ENCODE measurements at places on chromosomes 13 and 19.
A peak's percentile ranks its signal among the peaks of the same experiment; 100 is the strongest.

- DNase-seq = no peak
Observed at GRCh38 chr13:100063333-100063732, 25.6 kb upstream of the PCCA start.

- DNase-seq = peak; percentile 68
Observed at GRCh38 chr13:34416971-34417380, 525.1 kb upstream of the NBEA start.

DNA sequence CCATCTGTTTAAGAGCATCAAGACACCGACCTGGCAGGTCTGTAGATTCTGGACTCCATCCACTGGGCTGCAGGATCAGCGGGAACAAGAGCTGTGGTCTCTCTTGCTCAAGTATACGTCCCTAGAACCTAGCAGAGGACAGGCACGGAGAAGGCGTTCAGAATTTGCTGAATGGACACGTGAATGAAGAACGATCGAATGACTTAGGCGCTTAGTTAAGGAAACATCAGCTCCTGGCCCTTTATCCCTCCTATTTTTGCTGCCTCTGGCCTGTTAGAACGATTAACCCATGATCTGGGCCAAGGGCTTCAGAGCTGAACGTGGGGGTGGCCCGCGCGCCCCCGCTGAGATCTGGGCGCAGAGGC is 953 bp downstream of the DZIP1 start:
- no peak for DNase-seq

- DNase-seq = no peak
Observed at GRCh38 chr19:38081547-38082255, 142.3 kb downstream of the DPF1 start.

GRCh38 chr19:41064974-41065569 is 23.2 kb upstream of the CYP2A13 start:
- DNase-seq = no peak

DNA sequence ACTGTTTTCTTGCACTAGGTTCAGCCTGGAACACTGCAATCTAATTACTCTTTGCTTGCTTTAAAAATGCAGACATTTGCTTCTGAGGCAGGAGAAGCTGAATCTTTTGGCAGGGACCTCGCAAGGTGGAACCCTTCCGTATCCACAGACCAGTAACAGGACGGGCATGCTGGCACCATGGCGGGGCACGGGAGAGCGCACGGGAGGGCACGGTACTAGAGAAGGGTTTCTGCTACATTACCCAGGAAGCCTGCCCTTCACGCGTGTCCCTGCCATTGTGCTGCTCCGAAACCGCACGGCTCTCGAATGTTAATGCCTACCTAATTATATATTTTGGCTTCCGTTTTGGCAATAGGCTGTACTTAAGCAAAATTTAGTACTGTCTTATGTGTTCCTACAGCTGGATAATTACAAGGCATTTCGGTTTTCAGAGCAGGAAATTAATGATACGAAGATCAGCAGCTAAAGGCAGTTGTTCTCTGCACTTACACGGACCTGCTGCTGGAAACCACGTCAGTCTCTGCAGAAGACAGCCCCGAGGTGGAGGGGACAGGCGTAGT is 430.4 kb downstream of the IRS2 start:
- DNase-seq = no peak

- no peak for DNase-seq
Observed at GRCh38 chr13:44609137-44609536, 33.0 kb upstream of the TSC22D1 start.

- DNase-seq = no peak
Observed at GRCh38 chr13:24650161-24650560, 30.0 kb upstream of the ATP12A start.

GRCh38 chr13:99484473-99484872 is 16.8 kb upstream of the TM9SF2 start:
- DNase-seq = no peak

DNA sequence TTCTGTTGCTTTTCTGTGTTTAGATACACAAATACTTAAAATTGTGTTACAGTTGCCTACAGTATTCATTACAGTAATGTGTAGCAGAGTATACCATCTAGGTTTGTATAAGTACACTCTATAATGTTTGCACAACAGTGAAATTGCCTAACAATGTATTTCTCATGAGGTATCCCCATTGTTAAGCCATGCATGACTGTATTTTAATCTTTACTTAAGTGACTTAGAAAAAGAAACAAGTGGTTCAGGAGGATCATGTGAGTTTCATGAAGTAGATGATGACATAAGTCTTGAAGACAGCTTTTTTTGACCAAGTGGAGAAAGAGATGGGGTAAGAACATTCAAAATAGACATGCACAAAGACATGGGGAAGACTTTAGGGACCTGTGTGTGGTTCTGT is 8.4 kb upstream of the KCTD4 start:
- no peak for DNase-seq

GRCh38 chr19:40371802-40372122 is 18.2 kb downstream of the HIPK4 start:
- DNase-seq = no peak

GRCh38 chr13:33838647-33839046 is 20.7 kb downstream of the RFC3 start:
- no peak for DNase-seq

DNA sequence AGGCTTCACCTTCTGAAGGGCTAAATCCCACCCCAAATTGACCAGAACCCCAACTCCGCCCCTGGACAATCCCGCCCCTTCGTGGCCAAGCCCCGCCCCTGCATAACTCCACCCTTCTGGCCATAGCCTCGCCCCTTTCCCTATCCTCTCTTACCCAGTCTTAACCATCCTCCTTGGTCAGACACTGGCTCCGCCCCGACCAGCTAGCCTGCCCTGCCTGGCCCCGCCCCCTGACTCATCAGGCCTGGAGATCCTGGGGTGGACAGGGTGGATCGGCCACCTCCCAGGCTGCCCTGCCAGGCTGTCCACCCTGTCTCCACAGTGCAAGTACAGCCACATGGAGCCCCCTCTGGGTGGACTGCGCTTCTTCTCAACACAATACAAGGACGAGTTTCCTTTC is 8.0 kb upstream of the ZNF358 start:
- DNase-seq = no peak

DNA sequence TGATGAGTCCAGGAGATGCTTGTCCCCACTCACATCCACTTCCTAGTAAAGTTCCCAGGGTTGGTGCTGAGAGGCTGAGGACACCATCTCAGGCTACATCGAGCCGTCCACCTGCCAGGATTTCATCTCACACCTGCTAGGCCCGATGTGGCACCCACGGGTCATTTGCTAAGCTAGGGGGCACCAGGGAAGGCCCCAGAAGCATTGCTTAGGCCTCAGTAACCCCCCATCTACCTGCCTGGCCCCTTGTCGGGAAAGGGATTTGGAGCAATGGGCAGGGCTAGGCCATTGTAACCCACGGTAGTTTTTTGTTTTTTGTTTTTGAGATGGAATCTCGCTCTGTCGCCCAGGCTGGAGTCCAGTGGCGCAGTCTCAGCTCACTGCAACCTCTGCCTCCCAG is 51.8 kb downstream of the F2RL3 start:
- DNase-seq = no peak

DNA sequence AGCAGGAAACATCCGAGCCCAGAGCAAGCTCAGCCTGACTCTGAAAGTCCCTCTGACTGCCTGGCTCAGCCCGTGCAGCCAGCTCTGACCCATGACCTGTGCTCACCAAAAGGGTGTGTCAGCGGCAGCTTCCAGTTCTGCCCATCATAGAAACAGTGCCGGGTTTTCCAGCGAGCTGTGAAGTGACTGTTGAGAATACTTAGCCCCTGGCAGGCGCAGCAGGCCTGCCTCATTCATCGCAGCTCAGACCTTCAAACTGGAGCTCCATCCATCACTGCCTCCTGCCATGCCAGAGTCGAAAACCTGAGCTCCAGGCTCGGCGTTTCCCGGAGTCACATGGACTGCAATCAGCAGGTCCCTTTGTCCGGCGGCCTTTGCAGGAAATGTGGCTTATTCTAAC is 16.3 kb upstream of the GSX1 start:
- no peak for DNase-seq

- no peak for DNase-seq
Observed at GRCh38 chr19:19169236-19170052, 619 bp downstream of the MEF2B start.

- no peak for DNase-seq
Observed at GRCh38 chr19:51161266-51161665, 19.2 kb downstream of the SIGLEC7 start.

- no peak for DNase-seq
Observed at GRCh38 chr13:100789968-100790367, 115.4 kb upstream of the TMTC4 start.

GRCh38 chr19:29255912-29256311 is 43.0 kb upstream of the UQCRFS1 start:
- DNase-seq = no peak

DNA sequence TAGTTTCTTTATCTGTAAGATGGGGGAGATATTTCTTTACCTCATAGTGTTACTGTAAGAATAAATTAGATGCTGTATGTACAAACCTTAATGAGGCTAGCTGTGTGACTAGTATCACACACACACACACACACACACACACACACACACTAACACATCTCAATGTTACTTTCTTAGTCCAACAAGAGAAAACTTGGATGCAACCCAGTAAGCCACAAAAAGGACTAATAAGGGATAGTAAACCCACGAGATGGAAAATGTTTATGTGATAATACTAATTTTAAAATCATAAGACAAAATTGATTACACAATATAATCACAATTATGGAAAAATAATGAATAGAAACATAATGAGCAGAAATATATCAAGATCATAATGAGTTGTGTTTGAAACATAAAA is 437.7 kb upstream of the ZNF507 start:
- DNase-seq = no peak

DNA sequence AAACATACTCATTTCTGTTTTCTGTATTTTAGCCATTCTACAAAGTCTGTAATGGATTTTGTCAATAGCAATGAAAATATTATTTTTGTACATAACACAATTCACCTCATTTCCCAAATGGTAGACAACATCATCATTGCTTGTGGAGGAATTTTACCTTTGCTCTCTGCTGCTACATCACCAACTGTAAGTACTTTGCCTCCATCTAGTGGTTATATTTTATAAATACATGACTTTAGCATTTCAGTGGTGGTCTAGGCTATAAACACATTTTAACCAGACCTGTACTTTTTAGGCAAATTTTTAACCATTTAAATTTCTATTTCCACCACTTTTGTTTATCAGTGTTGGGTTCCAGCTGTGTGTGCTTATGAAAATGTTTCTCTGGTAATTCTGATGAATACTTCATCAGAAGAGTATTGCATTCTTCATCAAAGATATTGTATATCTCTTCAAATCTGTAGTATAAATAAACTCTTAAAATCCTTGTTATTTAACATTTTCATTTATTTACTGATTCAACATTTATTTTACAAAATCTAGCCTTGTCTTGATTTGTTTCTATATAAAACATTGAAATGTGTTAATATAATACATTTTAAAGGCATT is 222.4 kb downstream of the NBEA start:
- DNase-seq = no peak

GRCh38 chr19:14545716-14546082 is 16.3 kb downstream of the TECR start:
- no peak for DNase-seq

GRCh38 chr19:46355234-46356148 is 8.6 kb downstream of the PPP5C start:
- no peak for DNase-seq

- DNase-seq = no peak
Observed at GRCh38 chr19:4130744-4131438, 7.0 kb upstream of the MAP2K2 start.

DNA sequence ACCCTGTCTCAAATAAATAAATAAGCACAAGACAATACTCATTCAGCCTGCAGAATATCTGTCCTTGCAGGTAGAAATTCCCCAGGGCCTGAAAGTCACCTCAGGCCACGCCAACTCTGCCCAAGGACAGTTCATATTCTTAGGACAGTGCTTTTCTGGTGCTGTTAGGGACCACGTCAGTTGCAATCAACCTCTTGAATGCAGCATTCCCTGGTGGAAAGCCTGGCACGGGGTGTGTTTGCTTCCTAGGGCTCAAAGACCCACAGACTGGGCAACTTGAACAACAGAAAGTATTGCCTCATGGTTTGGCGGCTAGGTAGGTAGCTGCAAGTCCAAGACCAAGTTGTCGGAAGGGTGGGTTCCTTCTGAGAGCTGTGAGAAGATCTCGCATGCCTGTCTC is 160.3 kb downstream of the KCTD15 start:
- DNase-seq = no peak

DNA sequence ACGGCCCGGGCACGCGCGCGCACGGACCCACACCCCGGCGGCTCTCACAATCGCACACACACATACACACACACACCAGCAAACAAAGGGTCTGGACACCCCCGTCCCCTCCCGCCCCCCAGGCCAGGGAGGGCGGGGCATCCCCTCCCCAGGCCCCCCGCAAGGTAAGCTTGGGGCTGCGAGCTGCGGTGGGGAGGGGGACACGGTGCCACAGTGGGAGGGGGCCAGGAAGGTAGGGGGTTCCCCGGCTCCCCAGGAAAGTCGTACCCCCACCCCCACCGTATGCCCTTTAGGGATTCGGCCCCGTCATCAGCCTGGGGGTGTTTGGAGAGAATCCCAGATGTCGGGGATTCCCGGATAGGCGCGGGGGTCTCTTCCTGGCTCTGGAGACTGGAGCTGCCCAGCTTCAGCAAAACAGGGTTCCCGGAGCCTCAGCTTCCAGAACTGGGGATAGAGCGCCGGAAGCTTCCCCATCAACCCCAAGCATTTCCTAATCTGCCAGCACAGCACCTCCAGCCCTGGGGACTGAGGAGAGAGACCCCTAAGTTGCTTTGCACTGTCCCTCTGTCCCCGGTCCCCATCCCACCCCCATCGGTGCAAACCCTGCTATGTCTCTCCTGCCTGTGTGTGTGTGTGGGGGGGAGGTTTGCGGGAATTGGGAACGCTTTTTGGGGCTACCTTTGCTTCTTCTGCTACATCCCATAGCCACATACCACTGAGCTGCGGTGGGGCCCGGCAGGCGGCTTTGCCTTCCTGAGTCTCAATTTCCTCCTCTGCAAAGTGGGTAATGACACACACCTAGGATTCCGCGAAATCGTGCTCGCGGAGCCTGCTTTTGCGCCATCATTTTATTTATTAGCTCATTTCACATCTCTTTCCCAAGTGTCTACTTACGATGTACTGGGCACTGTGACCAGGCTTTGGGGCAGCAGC is 1.8 kb upstream of the CDC37 start:
- DNase-seq = no peak

DNA sequence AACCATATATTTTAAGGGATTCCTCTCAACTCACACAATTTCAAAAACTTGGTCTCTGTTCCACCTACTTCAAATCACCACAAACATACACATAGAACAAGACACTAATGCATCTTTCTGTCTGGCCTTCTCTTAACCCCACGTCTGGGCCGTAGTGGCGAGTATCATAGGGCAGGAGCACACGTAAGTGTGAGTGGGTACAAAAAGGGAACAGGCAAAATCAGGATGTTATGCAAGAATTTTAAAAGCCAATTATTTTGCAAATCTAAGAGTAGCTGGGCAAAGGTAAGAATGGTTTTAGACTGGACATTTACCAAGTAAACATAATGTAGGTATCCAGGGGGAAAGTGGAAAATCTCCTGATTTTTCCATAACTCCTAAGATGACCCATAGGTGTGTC is 35.1 kb downstream of the MTMR6 start:
- DNase-seq = no peak

GRCh38 chr19:1366296-1366695 is 17.4 kb upstream of the NDUFS7 start:
- DNase-seq = no peak

GRCh38 chr13:40613192-40613818 is 53.1 kb downstream of the FOXO1 start:
- DNase-seq = no peak

- no peak for DNase-seq
Observed at GRCh38 chr19:50562996-50563395, 5.2 kb downstream of the LRRC4B start.

- DNase-seq = no peak
Observed at GRCh38 chr19:41929536-41930071, 1.4 kb upstream of the ERFL start.
